Activated naive CD8-positive, alpha-beta T cell treated with anti-CD3 and anti-CD28 coated beads for 36 hours (primary cell): ENCODE measurements at places on chromosomes 12 and 14. TPM values are rescaled to one million over a fixed set of nuclear protein-coding genes. Genes with fewer than 3 reads are reported as not detected.

RAPGEF3 gene
- 0.27 TPM for total RNA-seq

DNA sequence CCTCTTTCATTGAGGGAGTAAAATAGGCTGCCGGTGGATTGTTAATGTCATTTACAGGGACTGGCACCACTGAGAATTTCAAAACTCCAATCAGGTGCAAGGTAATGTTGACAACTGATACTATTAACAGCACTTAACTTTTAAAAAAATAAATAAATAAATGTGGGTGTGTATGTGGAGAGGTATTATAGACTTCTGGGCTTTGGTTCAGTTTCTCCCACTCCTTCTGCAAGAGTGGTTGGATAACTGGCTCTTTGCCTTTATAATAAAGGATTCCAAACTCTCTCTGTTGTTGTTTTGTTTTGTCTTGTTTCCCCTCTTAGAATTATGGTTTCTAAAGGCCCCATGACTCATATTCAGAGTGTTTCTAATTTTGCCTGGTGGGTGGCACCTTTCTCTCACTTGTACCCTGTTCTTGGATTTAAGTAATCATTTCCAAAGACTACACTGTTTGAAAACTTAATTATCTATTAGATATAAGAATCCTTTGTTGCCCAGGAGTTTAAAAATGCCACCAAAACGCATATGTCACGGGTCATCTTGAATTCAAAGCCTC is 151.6 kb upstream of the ARID2 start:
- H3K36me3 ChIP-seq, result no peaks in the 10 kb centered on the region
- H3K4me1 ChIP-seq, result peaks cover 13% of the 10 kb centered on the region
- H3K4me3 ChIP-seq, result no peak overlapping the region
- H3K27me3 ChIP-seq, result peaks cover 3% of the 10 kb centered on the region

DNA sequence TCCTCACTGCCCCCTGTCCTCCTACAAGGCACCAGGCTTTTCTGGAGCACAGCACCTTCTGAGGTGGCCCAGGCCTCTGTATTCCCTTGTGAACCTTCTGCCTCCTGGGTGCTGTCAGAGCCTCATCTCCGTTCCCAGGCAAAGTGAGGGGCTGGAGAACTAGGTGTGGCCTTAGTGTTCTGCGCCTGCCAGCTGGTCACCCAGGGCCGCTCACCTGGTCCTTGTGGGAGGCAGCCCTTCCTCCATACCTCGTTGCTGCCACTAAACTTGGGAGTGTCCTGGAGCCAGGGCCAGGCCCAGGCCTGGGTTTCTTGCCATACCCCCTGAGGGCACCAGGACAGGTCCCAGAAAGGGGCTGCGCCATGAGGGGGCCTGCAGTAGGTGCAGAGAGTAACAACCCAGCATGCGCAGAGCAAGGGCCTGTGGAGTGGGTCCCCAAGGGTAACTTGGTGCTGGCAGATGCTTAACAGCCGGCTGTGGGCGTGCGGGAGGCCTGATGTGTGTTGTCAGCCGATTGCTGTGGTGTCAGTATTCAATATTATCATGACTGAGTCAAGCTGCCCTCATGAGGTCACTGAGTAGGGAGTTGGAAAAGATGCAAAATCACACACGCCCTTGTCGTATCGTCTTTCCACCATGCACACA is 17.1 kb downstream of the OTUB2 start:
- H3K4me1 ChIP-seq, result no peaks in the 10 kb centered on the region
- H3K27me3 ChIP-seq, result no peaks in the 10 kb centered on the region
- H3K36me3 ChIP-seq, result peaks cover 7% of the 10 kb centered on the region
- no peak overlapping the region for H3K4me3 ChIP-seq
- no peak for DNase-seq
- no peak overlapping the region for H3K27ac ChIP-seq

DNA sequence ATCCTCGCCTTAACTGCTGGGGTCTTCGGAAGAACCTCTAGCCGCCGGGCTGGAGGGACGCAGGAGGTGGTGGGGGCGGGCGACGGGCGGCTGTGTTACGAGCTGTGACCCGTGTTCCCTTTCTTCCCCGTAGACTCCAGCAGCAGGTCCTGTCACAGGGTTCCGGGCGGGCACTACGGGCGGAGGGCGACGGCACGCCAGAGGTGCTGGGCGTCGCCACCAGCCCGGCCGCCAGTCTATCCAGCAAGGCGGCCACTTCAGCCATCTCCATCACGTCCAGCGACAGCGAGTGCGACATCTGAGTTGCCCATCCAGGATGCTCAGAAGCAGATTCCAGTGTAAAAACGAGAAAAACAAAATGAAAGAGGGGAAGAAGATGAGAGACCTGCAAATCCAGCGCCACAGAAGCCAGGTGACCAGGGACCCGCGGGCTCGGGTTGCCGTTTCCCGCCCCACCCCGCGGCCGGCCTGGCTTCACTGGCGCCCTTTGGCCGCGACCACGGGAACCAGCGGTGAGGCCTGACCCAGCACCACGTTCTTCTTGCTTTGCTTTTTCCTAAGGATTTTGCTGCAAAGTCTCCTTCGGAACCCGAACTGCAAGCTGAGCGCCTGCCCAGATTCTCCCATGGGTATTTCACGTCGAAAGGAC is 2.1 kb downstream of the SIX6 start:
- H3K36me3 ChIP-seq, result peaks cover under 1% of the 10 kb centered on the region
- H3K4me1 ChIP-seq, result peaks cover 15% of the 10 kb centered on the region
- H3K4me3 ChIP-seq, result no peak overlapping the region
- DNase-seq, result no peak
- no peak overlapping the region for H3K27ac ChIP-seq
- H3K27me3 ChIP-seq, result peaks cover 93% of the 10 kb centered on the region
